ENCODE measurements at places on chromosomes 4 and X.

GRCh38 chr4:81740487-81740886 is 268.8 kb upstream of the RASGEF1B start:
- DNase-seq: no peak

DNA sequence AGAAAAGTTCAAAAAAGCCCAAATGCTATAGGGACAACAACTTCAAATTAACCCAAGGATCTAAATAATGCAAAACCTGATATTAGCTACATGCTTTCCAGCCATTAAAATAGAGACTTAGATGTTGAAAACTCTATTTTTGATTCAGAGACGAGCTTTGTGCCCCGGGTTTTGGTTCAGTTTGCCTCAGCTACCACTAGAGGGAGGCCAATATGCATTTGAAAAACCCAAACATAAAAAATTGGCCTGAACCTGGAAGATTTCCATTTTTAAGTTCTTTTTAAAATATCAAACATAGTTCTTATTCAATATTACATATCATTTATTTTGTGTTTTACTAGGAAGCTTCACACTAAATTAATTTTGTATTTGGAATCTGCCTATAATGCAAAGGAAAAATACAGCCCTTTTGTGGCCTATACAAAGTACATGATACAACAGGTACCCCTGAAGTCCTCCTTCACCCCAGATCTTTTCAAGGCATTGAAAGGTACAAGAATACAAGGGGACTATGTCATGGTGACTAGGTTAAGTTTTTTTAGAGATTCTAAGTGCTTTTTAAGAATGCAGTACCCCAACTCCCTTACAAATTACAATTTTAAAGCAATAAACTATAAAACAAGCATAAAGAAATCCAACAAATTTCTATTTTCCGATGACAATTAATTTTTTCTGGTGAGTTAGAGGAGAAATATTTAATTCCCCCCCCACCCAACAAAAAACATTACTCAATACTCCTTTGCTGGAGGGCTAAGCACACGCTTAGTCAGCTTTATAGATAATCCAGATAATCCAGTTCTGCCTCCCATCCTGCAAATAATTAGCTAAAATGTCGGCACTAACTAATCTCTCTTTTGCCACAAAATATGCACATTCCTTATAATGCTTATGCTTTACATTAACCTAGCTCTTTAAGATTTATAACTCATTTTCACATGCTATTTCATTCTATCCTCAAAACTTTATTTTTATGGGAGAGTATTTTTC is 97.7 kb upstream of the PTPN13 start:
- no peak for DNase-seq

DNA sequence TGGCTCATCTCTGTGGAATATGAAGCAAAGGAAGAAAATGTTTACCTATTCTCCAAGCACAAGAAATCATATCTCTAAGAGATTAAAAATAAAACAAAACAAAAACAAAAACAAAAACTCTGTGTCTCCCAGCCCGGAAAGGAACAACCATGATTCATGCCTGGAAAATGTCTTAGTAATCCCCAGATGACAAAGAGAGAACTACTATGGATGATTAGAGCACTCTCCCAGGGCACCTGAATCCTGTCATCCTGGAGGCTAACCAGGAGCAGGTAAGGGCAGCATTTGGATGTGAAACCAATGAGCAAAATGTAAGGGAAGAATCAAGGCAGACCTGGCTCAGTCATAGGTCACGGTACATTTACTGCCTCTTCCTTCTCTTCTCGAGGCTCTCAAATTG is 1.7 kb upstream of the AKAP4 start:
- no peak for DNase-seq

GRCh38 chr4:151667048-151667447 is 93.8 kb downstream of the GATB start:
- DNase-seq: no peak

DNA sequence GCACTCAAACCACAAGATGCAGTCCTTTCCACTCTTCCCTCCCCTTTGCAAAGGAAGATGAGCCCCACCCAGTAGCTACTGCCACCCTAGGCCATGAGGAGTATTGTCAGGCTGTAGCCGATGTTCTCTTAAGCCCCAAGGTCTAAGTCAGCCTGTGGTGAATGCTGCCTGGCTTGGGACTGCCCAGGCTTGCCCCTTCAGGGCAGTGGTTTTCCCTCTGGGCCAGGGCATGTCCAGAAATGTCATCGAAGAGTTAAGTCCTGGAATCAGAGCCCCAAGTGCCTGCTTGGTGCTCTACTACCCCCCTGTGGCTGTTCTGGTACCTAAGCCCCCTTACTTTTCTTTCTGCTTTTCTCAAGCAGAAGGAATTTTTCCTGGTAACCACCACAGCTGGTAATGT is 11.8 kb upstream of the PGK1 start:
- no peak for DNase-seq

DNA sequence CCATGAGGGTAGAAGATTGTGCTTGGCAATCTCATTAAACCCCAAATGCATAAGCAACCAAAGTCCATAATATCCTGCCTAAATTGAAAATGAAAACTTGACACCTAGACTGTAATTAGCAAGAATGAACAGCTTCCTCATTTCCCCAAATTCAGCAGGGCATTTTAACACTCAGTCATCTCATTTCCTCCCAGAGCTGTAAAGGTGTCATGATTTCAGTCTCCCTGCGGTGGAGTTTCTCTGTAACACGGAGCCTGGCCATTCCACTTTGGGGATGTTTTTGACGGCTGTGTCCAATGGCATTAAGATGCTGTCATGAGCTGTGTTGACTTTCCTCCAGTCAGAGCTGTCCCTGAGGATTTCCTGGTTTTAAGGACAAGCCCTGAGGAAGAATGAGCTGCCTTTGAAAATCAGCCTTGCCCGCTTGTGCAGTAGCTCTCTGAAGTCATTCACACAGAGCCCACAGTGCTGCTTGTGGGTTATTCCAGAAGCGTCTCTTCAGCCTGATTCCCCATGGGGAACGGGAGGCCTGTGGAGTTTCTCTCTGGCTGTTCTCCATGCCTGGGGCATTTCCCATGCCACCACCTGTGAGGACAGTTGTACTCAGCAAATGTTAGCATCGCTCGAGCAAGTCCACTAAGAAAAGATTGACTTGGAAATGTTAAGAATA is 187.0 kb downstream of the MID1 start:
- no peak for DNase-seq

- no peak for DNase-seq
These were observed 28.4 kb upstream of the SULT1E1 start for GRCh38 chr4:69888336-69888735.

DNA sequence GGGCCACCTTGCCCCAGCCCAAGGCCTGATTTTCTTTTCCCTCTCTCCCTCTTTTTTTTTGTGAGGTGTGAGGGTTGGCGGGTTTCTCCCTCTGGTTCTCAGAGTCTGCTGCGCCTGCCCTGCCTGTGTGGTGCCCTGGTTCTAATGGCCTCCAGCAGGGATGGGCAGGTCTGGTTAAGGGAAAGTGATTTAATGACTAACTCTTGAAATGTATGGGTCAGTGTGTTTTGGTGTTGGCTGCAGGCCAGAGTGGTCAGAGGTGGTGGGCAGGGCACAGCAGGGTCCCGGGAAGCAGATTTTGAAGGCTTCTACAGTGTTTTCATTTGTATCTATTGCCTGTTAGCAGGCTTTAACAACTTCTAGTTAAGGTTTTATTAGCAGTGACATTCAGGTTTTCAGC is 39.0 kb downstream of the JADE1 start:
- DNase-seq: no peak

- DNase-seq: no peak
These were observed 128.5 kb downstream of the BCOR start for GRCh38 chrX:39969099-39969818.

DNA sequence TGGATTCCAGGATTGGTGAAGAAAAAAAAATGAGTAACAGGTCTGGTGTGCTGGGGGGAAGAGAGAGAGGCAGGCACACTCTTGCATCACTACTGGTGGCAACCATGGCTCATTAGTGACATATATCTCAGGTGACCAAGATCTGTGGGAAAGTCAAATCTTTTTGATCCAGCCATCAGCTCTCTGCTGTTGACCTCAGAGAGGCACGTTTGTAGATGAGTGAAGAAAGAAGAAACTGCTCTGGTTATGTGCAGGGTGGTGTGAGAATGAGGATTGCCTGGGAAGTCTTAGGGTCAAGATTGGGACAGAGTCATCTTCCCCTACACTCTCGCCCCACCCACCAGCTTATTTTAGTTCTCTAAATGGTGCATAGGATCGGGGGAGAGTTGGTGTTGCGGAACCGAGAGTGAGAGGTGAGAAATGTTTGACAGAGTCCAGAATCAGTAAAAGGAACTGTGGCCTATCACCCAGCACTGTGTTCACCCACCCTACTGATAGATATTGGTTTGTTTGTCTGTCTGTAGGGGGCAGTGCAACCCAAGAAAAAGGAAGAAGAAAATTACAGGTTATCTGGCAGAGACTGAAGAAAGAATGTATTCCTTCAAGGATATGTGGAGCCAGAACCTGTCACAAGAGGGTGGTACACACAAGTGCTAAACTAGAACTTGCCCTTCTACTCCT is 21.9 kb downstream of the ARMCX6 start:
- no peak for DNase-seq

GRCh38 chr4:8197521-8197920 is 1.6 kb upstream of the SH3TC1 start:
- DNase-seq: no peak

- DNase-seq: no peak
These were observed 275.0 kb upstream of the CLNK start for GRCh38 chr4:10959586-10959985.

GRCh38 chr4:183971929-183972490 is 66.9 kb downstream of the STOX2 start:
- DNase-seq: no peak

GRCh38 chr4:3796960-3797359 is 30.8 kb downstream of the ADRA2C start:
- no peak for DNase-seq

- no peak for DNase-seq
These were observed 8.5 kb downstream of the PPP1R3F start for GRCh38 chrX:49278081-49278480.

DNA sequence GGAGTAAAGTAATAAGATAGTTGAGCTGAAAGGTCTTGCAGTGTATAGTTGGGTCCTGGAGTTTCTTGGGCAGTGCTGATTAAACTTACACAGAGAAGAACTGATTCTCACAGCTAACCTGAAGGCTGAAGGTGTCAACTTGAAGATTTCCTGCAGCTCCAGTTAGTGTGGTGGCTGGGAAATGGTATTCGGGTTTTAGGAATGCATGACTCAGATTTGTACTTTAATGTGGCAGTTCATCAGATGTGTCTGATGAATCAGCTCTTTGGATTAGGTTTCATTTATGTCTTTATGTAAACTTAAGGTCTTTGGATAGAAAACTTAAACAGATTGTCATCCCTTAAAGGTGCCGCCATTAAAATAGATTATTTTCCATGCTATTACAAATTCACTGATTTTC is 200.0 kb downstream of the IL1RAPL1 start:
- DNase-seq: no peak

GRCh38 chr4:63123441-63123840 is 1285.8 kb downstream of the TECRL start:
- DNase-seq: no peak

- no peak for DNase-seq
These were observed 40.6 kb upstream of the NAP1L5 start for GRCh38 chr4:88738180-88738579.

DNA sequence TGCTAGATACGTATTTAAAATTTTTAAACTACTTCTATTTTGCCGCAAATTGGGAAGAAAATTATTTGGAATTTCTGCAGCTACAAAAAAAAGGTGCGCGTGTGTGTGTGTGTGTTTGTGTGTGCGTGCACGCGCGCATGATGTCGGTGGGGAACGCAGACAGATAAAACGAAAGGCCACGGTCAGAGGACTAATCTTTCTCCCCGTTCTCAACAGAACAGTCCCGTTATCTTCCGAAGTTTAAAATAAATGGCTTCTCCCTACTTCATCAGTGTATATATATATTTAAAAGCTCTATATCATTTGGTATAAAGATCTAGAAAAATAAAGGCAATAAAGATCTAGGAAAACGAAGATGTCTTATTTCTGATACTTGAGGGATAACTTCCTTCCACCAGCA is 1.5 kb downstream of the MGARP start:
- DNase-seq: no peak

DNA sequence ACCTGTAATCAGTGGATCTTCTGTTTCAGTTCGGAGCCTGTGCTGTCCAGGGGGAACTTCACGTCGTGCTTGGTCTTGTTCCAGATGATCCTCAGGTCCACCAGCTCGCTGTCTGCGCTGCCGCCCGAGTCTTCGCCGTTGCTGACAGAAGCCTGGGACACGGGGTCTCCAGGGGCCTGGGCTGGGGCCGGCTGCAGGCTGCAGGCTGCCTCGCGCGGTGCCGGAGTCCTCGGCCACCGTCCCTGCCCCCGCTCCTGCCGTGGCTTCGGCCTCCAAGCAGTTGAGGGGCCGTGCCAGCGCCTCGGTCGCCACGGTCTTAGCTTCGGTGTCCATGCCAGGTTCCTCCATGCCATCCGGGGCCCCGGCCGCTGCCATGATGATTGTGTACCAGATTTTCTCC is 37.3 kb upstream of the CCNI start:
- no peak for DNase-seq

DNA sequence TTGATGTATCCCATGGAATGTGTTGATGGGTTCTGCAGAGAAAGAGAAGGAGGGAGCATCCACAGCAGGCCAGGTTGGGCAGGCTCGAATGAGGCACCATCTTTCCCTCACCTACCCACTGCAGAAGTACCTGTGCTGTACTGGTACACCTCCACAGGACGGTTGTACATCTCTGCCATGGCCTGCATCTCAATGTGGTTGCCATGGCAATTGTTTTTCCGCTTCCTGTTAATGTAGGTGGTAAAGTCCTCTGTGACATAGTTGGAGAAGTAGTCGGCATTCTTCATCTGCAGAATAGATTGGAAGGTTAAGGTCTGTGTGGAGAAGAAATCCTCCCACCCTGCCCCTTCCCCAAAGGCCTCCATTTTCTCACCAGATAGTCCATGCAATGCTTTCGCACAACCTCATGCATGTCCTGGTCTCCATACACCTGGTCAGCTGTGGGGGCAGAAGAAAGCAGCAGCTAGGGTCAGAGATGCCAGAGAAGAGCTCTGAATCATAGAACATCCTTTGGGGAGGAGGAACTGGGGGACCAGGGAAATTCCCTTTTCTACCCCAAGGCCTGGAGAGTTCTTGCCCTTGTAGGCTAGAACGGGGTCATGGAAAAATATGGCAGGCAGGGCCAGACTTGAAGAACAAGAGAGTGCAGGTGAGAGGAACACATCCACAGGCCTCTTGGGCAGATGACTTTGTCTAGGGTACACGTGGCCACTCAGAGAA is 15.9 kb upstream of the PIM2 start:
- no peak for DNase-seq

- no peak for DNase-seq
These were observed 473.9 kb upstream of the FTHL17 start for GRCh38 chrX:31545726-31546125.

All from left renal pelvis (tissue), 4 donors.